ENCODE measurements at places on chromosomes 6 and 20.
A peak's percentile ranks its signal among the peaks of the same experiment; 100 is the strongest.

- DNase-seq = peak; percentile 100
Measured at GRCh38 chr6:26157251-26158075, 70.2 kb downstream of the HFE start.

- no peak for DNase-seq
Measured at GRCh38 chr20:5135363-5136012, 8.7 kb downstream of the CDS2 start.

DNA sequence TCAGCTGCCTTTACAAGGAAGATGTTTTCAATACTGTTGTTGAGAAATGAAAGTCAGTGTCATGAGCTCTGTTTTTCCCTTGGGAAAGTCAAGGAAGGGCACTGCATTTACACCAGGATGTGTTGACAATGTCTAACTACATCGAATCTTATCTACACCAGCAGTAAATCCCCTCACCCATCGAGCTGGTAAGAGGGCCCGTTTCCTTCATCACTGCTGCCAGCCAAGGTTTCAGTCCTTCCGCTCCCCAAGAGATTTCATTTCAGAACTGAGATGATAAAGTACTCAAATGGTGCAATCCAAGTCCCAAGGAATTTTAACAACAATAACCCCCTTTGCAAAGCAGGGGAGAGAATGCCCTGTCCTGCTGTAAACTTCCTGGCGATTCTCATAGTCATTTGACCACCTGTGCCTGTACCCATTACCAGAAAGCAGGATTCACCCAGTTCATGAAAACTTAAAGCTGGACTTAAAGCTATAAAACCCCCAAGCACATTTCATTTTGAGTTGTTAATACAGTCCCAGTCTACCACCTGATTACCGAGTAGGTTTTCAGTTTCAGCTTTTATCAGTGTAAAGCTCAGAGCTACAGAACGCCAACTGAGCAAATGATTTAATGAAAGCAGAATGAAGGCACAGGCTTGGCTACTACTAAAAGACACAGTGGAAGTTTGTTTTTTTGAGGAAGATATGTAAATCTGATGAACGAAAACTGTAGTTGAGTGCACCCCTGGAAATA is 122.5 kb upstream of the TAB2 start:
- no peak for DNase-seq

- DNase-seq = no peak
Measured at GRCh38 chr6:139344186-139344963, 30.1 kb downstream of the CITED2 start.

DNA sequence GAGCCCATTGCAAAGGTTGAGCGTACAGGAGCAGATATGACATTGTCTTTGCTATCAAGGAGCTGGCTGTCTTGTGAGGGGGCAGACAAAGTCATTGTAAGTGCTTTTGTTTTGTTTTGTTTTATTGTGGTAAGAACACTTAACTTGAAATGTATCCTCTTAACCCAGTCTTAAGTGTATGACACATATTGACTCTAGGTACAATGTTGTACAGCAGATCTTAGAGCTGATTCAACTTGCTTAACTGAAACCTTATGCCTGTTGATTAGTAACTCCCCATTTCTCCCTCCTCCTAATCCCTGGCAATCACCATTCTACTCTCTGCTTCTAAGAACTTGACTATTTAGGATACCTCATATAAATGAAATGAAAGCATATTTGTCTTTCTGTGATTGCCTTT is 429.0 kb downstream of the BMP2 start:
- no peak for DNase-seq

GRCh38 chr6:135146162-135146934 is 34.8 kb upstream of the MYB start:
- peak; percentile 86 for DNase-seq

DNA sequence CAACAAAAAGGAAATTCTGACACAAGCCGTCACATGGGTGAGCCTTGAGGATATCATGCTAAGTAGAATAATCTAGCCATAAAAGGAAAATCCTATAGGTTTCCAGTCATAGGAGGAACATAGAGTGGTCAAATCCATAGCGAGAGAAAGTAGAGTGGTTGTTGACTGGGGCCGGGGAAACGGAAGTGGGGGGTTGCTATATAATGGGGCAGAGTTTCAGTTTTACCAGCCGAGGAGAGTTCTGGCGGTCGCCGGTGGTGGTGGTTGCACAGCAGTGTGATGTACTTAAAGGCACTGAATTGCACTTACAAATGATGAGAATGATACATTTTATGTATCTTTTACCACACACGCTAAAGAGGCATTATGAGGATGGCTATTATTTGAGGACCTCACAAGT is 4.9 kb downstream of the GPR31 start:
- DNase-seq = no peak

DNA sequence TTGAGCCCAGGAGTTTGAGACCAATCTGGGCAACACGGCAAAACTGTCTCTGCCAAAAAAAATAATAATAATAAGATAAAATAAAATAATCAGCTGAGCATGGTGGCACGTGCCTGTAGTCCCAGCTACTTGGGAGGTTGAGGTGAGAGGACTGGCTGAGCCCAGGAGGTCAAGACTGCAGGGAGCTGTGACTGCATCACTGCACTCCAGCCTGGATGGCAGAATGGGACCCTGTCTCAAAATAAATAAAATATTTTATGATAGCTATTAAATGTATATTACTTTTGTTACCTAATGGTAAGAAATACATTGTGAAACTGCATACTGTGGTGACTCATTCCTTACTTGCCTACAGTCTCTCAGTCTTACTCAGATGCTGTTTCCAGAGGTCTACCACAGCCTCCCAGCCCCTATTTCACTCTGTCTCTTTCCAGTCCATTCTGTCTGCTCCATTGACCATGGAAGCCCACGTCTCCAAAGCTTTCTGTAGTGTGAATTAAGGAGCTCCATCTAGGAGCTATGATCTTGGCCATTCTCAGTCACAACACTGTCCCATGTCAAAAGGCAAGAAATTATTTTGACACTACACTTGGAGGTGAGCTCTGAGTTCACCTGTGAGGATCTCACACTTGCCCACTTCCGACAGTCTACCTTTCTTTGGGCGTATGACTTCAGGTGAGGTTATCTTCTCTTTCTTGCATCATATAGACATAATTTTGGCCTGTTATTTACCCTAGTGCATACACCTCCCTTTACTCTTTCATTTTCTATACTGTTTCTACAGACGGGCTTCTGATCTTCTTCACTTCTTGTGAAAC is 22.4 kb upstream of the SNX9 start:
- no peak for DNase-seq

DNA sequence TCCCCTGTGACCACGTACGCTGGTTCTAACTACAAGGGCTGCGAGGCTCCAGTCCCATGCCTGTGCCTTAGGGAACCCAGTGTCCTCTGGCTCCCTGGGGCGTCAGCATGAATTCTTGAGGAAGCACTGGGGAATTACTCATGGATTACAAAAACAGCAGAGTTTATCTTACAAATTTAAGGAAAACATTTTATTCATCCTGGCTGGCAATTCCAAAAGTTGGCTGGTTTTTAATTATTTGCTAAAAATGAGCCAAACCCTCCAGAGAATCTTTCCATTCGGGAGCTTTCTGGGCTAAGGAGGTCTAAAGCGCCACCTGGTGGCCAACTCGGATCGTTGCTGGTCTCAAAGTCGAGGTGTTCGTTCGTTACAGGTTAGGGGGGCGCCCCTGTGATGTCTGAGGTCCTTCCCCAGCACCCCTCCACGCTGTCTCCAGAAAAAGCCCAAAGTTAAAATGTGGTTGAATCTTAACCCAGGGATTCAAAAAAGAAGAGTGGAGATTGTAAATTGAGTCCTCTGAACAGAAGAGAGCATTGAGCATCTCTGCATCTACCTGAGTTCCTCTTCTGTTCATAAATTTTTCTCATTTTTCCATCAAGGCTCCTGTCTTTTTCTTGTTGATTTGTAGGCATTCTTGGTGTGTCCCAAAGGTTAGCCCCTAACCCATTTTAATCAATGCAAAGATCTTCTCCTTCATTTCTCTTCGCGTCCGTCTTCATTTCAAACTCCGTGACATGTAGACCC is 99.4 kb downstream of the BFSP1 start:
- peak; percentile 63 for DNase-seq

- DNase-seq = no peak
Measured at GRCh38 chr6:169827290-169827717, 75.9 kb downstream of the ERMARD start.

- DNase-seq = no peak
Measured at GRCh38 chr20:64140061-64140931, 24.0 kb upstream of the MYT1 start.

- DNase-seq = peak; percentile 89
Measured at GRCh38 chr6:158213925-158214674, 46.0 kb downstream of the GTF2H5 start.

DNA sequence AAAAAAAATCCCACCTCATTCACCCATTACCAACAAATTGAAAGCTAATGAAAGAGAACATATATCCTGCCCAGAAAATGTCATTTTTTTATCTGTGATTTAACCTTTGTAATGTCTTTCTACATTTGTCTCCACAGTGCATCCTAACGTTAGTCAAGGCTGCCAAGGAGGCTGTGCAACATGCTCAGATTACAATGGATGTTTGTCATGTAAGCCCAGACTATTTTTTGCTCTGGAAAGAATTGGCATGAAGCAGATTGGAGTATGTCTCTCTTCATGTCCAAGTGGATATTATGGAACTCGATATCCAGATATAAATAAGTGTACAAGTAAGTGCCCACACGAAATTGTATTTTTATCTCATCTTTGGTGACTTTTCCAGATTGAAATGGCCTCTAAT is 30.0 kb downstream of the RSPO3 start:
- no peak for DNase-seq

DNA sequence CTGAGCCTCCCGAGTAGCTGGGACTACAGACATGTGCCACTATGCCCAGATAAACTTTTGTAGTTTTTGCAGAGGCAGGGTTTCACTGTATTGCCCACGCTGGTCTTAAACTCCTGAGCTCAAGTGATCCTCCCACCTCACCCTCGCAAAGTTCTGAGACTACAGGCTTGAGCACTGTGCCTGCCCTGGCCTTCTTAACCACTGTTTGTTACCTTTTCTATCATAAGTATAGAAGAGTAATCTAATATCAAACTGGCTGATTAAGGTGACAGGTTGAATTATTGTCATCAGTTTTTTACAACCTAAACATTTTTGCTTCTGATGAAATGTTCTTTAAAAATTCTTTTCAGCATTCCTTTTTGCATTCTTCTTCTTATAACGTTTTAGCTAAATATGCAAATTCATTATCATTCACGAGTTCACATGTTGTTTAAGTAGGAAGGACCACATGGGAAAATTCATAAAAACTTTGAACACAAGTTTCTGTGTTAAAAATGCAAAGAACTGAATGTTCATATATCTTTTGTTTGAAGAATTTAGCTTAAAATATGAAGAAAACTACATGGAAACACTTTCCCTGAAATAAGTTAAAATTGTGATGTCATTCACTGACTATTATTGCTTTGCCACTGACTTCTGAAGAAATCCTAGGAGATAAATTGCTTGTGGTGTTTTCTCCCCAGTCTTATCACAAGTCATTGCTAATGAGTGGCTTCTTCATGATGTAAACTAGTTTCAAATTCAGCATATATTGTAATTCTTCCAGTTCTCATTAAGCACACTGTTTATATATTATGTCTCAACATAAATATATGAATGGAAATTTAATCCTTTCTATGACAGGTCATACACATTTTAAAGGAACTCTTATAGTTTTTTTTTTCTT is 106.7 kb downstream of the ADGRB3 start:
- no peak for DNase-seq

DNA sequence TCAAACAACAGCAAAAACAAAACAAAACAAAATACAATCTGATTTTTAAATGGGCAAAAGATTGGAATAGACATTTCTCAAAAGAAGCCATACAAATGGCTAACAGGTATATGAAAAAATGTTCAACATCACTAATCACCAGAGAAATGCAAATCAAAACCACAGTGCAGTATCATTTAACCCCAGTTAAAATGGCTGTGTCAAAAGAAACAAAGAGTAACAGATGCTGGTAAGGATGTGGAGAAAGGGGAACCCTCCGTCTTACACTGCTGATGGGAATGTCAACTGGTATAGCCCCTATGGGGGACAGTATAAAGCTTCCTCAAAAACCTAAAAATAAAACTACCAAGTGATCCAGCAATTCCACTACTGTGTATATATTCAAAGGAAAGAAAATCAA is 10.9 kb upstream of the NELFCD start:
- DNase-seq = peak; percentile 6

GRCh38 chr6:99151634-99152346 is 197.7 kb downstream of the FAXC start:
- DNase-seq = peak; percentile 53

DNA sequence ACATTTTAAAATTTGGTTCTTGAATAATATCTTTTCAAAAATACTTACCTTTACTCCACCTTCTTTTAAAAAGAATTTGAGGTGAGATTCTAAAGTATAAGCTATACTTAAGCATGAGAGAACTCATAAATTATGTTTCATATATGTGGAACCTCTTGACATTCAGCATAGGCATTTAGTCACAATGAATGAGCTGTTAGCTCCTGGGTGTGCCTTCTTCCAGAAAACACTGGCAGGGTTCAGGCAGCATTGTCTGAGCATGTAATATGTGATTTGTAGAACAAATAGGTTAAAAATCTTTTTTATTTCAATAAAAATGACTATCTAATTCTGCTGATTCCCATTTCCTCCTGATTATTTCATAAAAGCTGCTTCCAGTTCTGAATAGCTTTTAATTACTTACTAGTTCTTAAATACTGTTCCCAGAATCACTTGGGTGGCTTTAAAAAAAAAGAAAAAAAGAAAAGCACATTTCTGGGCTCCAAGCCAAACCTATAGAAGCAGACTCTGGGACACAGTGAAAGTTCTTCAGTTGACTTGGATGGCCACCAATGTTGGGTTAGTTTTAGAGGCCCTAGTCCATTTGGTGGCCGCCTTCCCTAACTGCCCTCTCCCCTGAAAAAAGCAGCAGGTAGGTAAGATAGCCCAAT is 20.2 kb downstream of the RNF8 start:
- DNase-seq = no peak

DNA sequence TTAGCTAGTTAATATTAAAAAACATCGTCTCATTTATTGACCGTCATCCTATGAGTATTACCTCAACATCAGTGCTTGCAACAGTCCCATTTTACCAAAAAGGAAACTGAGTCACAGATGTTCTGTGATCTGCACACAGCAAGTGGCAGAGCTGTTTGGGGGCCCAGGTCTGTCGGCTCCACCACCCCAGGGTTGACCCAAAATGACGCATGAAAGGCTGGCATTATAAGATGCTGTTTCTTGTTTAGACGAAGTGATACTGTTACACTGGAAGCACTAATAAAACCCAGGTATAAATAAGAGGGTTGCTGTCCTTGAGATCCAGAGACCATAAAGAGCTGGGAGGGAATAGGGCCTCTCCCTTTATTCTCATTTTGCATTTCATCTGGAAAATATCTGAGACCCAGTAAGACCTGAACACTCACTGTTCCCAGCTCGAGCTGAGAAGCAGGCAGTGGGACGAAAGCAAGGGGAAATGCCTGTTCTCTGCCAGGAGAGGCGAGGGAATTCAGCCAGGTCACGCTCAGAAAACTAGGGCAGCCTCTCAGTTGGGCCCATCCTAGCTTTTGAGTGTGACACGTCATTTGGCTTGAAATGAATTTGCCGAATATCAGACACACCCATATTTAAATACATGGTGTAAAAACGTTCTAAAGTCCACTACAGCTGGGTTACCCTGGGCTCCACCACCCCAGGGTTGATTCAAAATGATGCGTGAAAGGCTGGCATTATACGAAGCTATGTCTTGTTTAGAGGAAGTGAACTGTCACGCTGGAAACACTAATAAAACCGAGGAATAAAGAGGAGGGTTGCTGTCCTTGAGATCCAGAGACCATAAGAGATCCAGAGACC is 1.4 kb upstream of the MICAL1 start:
- no peak for DNase-seq

GRCh38 chr20:37308086-37309050 is 18.9 kb downstream of the MANBAL start:
- no peak for DNase-seq

- DNase-seq = no peak
Measured at GRCh38 chr6:130742131-130742681, 85.0 kb upstream of the SMLR1 start.
